ENCODE measurements at places on chromosomes 12 and 14.

DNA sequence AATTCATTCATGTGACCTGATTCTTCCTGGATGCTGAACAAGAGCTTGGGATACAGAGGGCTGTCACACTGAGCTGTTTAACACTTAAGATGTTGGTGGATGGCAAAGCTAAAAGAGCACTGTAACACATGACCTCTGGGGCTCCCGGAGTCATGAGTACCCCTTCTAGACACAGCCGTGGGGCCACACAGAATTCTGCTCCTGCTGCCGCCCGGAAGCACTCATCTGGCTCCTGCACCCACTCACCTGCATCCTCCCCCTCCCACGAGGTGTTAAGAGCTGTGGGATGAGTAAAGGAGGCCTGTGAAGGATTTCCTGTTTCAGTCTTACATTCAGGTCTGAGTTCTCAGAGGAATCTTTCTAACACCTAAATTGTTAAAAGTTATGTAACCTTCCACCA lies 78.0 kb upstream of the SSTR1 start:
- DNase-seq: no peak

DNA sequence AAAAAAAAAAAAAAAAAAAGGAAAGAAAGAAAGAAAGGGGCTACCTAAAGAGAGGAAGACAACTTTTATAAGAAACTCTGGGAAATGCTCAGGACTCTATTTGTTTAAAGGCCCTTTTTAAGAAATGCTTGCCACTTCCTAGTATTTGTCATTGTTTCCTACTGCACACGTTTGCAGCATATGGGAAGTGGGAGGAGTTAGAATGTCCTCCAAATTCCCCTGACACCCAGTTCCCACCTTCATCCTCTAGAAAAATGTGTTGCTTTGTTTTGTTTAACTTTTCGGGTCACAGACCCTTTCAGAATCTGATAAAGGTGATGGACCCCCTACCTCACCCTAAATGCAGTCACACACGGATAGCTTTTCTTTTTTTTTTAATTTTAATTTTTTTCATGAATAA lies 40.8 kb downstream of the NINJ2 start:
- no peak for DNase-seq

DNA sequence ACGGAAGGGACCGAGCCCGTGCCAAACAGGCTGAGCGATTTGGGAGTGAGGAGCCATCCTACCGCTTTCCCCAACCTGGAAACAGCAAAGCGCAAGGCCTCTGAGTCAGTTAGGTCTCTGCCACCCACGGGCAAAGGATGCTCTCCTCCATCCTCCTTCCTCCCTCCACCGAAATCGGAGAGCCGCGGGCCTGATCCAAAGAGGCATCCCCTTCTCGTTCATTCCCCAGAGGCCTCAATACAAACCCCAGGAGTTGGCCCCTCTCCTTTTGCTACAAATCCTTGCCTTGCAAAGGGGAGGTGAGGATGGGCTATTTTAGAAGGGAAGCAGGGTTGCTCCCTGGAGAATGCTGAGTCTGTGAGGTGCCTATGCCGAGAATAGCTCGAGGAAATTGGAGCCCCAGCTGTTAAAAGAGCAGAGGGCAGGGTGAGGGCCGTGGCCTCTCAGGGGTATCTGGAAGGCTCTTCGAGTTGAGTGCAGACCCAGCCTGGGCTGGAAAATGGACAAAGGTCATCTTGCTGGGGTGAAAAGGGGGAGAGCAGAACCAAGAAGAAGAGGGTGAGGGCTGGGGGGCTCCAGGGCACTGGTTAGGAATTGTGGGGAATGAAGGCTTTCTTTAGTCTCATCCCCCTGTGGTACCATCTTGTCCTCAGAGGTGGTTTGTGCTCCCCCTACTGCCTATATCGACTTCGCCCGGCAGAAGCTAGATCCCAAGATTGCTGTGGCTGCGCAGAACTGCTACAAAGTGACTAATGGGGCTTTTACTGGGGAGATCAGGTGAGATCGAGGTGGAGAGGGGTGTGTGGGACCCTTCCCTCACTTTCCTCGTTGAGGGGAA lies 1.1 kb downstream of the TPI1 start:
- no peak for DNase-seq

GRCh38 chr14:61486930-61487495 lies 165.6 kb downstream of the PRKCH start:
- no peak for DNase-seq

DNA sequence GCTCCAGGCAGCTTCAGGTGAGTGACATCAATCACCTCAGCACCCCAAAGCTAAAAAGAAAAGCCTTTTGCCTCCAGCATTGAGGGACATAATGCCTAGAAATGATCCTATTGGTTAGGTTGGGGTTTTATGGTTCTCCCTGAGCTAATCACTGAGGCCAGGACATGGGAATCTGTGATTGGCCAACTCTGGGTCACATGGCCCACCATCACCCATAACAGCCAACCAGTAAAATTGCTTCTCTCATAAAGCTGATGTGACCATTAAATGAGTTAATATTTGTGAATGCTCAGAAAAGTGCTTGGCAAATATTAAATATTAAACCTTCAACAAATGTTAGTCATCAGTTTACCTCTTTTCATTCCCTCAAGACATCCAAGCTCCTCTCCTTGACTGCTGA lies 60.2 kb downstream of the TBX3 start:
- DNase-seq: no peak

DNA sequence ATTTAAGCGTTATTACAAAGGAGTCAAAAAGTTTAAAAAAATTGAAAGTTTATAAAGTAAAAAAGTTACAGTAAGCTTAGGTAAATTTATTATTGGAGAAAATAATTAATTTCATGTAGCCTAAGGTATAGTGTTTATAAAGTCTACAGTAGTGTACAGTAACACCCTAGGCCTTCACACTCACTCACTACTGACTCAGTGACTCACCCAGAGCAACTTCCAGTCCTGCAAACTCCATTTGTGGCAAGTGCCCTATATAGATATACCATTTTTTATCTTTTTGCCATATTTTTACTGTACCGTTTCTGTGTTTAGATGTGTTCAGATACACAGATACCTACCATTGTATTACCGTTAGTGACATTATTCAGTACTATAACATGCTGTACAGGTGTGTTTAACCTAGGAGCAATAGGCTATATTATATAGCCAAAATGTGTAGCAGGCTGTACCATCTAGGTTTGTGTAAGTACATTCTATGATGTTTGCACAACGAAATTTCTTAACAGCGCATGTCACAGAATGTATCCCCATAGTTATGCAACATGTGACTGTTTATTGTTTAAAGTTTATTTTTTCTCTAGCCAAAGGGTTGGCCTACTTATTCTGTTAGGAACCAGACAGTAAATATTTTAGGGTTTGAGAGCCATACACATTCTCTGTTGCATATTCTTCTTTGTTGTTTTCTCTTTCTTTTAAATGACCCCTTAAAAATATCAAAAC lies 155.5 kb downstream of the PCNX1 start:
- DNase-seq: no peak

GRCh38 chr14:99402950-99403349 lies 77.7 kb downstream of the SETD3 start:
- DNase-seq: no peak

DNA sequence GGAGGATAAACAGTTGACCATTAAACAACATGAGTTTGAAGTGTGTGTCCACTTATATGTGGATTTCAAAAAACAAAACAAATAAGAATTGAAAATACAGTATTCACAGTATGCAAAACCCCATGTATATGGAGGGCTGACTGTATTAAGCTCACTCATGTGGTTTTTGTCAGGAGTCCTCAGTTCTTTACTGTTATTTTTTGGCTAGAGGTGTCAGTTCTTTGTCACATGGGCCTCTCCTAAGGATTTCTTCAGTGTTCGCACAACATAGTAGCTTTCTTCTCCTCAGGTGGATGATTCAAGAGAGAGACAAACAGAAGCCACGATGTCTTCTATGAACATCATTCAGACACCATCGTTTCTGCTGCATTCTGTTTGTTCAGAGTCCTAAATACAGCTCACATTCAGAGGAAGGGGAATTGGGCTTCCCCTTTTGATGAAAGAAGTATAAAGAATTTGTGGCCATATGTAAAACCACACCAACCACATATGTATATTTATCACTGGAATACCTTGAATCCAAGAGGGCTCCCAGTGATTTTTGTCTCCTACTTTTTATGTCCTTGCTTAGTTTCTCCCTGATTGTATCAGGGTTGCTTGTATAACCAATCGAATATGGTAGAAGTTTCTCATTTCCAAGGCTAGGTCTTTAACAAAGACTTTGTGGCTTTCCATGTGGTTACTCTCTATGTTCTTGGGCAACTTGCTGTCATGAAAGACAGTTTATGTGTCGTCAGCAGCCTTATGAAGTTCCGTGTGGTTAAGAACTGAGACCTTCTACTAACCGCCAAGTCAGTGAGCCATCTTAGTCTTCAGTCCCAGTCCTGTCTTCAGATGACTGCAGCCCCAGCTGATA lies 18.9 kb downstream of the MNAT1 start:
- DNase-seq: peak; percentile 61

- no peak for DNase-seq
These were observed 40.4 kb downstream of the TSPAN9 start for GRCh38 chr12:3117591-3118015.

DNA sequence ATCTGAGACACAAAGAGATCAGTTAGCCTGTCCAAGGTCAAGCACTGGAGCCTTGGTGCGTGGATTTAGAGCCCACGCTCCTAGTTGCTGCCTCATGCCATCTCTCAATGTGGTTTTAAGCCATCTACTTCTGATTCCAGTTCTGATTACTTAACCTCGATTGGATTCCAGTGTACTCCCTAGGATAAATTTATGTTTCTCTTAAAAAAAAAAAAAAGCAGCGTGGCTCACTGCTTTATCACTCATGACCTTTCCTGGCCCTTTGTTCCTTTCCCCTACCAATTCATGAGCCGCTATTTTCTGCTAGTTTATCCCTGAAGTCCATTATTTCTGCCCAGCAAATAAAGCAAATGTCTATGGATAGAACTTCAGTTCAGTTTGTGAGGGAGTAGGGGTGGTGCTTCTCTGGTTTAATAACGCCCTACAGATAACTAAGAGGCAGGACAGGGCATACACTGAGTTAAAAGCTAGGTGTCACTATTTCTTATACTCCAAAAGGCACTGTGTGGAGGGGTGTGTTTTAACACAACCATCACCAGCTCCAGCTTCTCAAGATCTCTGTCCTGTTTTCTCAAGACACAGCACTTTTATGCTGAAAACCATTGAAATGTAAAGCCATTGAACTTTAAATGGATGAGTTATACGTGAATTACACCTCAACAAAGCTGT lies 9.8 kb upstream of the PARP11 start:
- no peak for DNase-seq

GRCh38 chr14:59328454-59328853 lies 136.7 kb downstream of the GPR135 start:
- no peak for DNase-seq

DNA sequence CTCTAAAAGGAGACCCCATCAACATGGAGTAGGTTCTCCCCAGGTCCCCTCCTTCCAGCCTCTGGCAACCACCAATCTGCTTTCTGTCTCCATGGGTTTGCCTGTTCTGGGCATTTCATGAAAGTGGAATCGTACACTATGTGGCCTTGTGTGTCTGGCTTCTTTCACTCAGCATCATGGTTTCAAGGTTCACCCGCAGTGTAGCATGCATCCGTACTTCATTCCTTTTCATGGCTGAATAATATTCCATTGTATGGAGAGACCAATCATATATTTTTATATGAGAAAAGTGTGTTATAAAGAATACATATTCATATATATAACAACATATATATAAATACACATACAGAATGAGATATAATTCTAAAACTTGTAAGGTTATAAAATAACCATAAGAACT lies 19.8 kb downstream of the NCOR2 start:
- DNase-seq: no peak

- no peak for DNase-seq
These were observed 115.8 kb downstream of the DICER1 start for GRCh38 chr14:95041477-95042020.

DNA sequence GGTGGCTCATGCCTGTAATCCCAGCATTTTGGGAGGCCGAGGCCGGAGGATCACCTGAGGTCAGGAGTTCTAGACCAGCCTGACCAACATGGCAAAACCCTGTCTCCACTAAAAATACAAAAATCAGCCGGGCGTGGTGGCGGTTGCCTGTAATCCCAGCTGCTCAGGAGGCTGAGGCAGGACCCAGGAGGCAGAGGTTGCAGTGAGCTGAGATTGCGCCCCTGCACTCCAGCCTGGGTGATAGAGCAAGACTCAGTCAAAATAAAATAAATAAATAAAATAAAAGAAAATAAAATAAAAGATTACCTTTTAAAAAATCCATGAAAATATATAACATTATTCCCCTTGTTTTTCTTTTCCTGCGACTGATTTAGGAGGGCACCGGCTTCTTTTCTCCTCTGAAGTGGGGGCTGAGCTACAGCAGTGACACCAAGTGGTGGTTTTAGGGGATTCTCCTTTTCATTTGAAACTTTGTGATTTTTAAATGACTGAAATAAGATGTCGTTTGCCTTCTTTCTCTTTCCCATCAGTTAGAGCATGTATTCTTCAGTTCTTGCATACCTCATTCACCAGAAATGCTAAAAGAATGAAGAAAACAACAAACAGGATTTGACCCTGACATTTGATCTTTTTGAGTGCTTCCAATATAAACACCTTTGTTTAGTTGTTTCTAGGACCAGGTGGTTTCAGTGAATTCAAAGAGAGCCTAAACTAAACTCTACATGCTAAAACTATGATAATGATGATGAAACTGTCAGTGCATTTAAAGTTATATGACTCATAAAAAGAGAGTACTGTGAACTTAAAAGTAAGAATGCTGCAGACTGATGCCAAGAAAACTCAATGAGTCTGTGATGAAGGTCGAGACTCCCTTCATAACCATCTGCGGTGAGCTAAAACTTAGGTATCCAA lies 22.6 kb upstream of the PKP2 start:
- no peak for DNase-seq

- DNase-seq: no peak
These were observed 826 bp upstream of the CACNA1C start for GRCh38 chr12:2051700-2052621.

All from CD4-positive, alpha-beta T cell treated with Interleukin-15 for 1 hour (primary cell).